ENCODE measurements at places on chromosomes 7 and 10. TPM values are rescaled to one million over a fixed set of nuclear protein-coding genes. Genes with fewer than 3 reads are reported as not detected.

- DNase-seq: no peak
Observed at GRCh38 chr7:117061751-117062150, 108.5 kb downstream of the ST7 start.

DNA sequence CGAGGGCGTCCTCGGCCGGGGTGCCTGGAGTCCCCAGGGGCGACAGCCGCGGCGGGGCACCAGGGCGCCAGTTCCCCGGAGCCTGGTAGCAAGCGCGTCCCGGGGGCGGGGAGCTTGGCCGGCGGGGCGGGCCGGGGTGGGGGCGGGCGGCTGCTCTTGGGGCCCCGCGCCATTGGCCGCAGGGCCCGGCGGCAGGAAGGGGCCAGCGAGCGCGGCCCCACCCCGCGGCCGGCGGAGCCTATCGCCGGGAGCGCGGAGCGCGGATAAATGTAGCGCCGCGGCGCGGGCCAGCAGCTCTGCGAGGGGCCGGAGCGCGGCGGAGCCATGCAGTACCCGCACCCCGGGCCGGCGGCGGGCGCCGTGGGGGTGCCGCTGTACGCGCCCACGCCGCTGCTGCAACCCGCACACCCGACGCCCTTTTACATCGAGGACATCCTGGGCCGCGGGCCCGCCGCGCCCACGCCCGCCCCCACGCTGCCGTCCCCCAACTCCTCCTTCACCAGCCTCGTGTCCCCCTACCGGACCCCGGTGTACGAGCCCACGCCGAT lies at the start of gene HHEX:
TSS of gene HHEX (plus strand) at position 293 of the 548 bp plus-strand sequence. CDS start at position 325, 32 bp downstream.
- no peak for DNase-seq

- DNase-seq: no peak
Observed at GRCh38 chr10:20949967-20950366, 52.9 kb upstream of the NEBL start.

- DNase-seq: no peak
Observed at GRCh38 chr10:95211606-95212279, 17.7 kb downstream of the ACSM6 start.

- DNase-seq: no peak
Observed at GRCh38 chr7:141053626-141054025, 20.2 kb upstream of the TMEM178B start.

DNA sequence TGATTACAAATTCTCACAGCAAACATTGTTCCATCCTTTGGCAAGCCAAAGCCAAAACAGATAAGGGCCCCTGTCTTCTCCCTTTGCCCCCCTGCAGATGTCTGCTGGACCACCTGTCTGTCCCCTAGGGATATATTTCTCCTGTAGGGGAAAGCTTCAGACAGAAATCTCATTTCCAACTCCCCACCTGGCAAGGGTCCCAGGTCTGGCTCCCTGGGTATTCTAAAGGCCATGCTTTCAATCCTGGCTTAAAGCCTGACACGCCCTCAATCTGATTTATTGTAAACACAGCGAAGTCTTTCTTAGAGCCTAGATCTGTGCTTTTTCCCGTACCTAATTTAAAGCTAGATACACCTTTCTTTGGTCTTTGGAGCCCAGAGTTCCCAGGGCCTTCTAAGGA lies 66.1 kb downstream of the KCNMA1 start:
- DNase-seq: no peak

DNA sequence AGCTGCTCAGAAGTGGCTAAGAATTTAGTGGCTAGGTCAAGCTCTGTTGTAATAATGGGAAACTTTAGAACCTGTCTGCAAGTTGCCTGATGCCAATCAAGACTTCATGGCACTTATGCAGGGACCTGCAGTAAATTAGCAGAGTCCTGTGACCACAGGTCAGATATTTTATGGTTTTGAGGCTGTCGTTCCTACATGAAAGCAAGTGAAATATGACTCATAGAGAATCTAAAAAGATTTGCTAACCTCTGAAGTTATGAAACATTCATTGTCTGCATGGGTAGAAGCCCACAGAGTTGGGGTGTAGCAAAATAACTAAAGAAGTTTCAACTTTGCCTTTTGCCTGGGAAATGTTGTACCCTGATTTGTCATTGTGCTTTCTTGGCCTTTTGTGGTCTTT lies 32.3 kb downstream of the SLC39A12 start:
- no peak for DNase-seq

- DNase-seq: no peak
Observed at GRCh38 chr10:78563314-78563713, 505.5 kb upstream of the ZMIZ1 start.

DNA sequence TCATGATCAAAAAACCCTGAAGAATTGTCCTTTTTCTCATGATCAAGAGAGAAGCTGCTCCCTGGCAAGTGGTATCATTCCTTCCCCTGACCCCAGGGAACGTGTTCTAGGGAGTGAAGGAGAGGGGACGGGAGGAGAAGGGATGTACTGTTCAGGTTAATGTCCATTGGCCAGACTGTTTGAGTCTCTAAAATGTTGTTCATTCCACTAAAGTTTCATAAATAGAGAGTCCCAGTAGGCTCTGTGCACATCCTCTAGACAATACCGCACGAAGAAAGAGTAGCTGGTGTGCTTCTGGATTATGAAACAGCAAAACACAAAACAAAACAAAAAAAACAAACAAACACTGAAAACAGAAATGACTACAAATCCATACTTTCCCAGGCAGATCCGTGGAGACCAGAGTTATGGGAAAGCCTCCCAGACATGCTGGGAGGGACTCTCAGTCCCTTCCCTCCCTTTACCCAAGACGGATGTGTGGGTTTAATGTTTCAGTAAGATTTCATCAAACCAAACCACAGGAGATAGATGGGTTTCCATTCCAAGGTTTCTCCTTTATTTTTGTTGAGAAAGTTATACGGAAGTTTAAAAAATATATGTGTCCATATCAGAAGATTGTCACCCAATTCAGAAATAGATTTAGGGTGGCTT lies 66.5 kb upstream of the TNS3 start:
- DNase-seq: no peak

GRCh38 chr10:24483701-24484100 lies 240.0 kb downstream of the ARHGAP21 start:
- no peak for DNase-seq

DNA sequence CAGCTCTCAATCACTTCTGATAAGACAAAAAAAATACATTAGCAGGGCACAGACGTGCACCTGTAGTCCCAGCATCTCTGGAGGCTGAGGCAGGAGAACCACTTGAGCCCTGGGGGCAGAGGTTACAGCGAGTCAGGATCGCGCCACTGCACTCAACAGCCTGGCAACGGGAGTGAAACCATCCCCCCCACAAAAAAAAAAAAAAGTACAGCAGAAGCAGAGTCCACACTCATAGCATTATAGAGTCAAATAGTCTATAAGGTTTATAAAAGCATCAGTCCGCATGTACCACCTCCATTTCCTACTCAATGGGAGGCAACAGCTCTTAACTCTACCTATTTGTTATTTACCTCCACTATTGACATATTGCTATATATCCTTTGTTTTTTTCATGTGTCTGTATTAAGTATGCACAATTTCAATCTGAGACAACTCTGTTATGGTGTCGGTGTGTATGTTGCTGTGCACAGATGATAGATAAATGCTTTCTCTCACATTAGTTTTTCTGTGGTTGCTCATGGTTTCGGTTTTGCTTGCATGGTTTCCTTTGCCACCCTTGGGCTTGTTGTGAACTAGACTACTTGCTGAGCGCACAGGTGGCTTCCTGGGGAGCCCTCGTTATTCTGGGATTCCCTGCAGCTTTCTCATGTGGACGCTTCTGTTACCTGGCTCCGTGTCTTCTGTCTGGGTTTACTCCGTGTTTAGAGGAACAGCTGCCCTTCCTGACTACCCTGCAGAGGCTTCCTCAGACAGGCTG lies 40.4 kb downstream of the PROSER2 start:
- DNase-seq: no peak

DNA sequence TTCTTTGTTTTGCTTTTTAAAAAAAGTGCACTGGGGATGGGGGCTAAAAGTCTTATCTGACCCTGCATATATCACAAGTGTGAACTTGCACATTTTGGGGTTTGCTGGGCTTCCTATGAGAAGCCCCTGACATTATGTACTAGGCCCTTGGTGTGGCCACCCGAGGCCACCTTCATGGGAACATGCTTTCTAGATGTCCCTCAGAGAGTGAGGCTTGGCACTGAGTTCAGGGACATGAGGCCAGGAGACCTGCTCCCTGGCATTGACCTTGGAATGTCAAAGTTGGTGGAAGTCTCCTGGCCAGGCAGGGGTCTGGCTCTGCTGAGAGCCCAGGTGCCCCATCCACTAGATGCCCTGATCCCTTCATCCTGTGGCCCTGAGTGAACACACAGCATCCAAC lies 536.2 kb downstream of the TCERG1L start:
- DNase-seq: no peak

GRCh38 chr7:27110186-27111031 lies 7.9 kb upstream of the HOXA2 start:
- DNase-seq: peak; percentile 77

- DNase-seq: no peak
Observed at GRCh38 chr7:100166970-100167911, 1.2 kb downstream of the GAL3ST4 start.

DNA sequence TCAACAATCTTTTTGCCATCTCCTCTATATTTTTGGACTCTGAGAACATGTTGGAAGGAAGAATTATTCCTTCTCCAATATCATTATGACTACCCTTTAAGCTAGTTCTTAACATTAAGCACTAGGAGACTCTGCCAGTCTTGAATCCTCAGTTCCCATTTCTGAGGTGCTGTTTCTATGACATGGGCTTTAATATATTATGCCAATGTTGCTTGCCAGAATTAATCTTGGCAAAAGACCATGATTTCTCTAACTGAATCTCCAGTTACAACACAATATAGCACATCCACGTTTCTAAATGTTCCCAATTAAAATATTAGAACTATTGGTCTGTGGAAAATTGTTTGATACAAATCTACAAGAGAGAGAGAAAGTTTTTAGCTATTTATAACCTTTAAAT lies 250.0 kb downstream of the HGF start:
- no peak for DNase-seq

GRCh38 chr7:408751-409311 lies 110.8 kb downstream of the PDGFA start:
- no peak for DNase-seq

GRCh38 chr10:78559661-78560340 lies 509.0 kb upstream of the ZMIZ1 start:
- DNase-seq: no peak

- no peak for DNase-seq
Observed at GRCh38 chr10:71996592-71997371, 32.6 kb downstream of the CHST3 start.

The KCTD7 gene
- polyA plus RNA-seq: 23.8 TPM

The VDAC2 gene
- polyA plus RNA-seq: 263 TPM

The PON3 gene
- polyA plus RNA-seq: 2.3 TPM

The EIF5AL1 gene
- polyA plus RNA-seq: 0.70 TPM
